SJSA1 (cell line): ENCODE measurements at places on chromosomes 2 and 18. TPM values are rescaled to one million over a fixed set of nuclear protein-coding genes. Genes with fewer than 3 reads are reported as not detected.

DNA sequence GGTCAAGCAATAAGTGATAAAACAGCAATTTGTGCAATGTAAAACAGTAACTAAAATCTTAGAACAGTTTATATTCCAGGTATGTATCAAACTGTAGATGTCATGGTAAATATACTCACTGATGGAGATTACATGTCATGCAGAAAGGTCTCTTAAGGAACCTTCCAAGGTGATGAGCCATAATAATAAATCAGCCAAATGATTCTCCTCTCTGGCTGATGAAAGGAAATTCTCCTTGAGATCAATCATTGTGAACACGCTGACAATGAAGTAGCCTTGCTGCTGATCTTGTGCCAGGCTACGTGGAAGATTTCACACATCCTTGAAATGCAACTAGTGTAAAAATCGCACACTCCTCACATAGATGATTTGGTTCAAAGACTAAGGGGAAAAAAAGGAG lies 392.5 kb upstream of the CDH7 start:
- H3K27ac ChIP-seq = no peak overlapping the region
- H3K4me3 ChIP-seq = no peak overlapping the region
- DNase-seq = no peak
- no peaks in the 10 kb centered on the region for H3K4me1 ChIP-seq

The ANKRD30BL gene
- total RNA-seq = not detected in 2 replicates

DNA sequence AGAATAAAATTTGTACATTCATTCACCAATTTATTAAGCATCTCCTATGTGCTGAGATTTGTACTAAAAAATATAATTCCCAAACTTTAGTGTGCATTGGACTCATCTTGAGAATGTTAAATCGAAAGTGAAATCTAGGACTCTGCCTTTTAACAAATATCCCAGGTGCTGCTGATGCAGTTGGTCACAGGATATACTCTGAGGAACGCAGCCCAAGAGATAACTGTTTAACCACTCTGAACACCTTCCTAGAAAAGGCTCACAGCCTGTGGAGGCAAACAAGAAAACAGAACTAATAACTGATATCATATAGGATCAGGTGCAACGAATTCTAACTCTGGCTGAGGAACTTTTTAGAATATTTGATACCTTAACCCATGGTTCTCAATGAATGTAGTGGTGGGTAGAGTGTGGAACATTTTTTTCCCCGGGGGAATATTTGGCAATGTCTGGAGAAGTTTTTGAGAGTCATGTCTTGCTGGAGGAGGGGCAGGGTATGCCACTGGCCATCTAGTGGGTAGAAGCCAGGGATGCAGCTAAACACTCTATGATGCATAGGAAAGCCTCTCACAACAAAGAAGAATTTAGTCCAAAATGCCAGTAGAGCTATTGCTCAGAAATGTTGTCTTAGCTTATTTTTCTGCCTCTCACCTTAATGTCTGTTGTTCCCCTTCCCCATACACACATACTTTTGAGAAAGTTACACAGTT lies 96.5 kb downstream of the EHBP1 start:
- H3K36me3 ChIP-seq = peaks cover 7% of the 10 kb centered on the region
- H3K27ac ChIP-seq = no peak overlapping the region
- H3K4me3 ChIP-seq = no peak overlapping the region
- DNase-seq = no peak

DNA sequence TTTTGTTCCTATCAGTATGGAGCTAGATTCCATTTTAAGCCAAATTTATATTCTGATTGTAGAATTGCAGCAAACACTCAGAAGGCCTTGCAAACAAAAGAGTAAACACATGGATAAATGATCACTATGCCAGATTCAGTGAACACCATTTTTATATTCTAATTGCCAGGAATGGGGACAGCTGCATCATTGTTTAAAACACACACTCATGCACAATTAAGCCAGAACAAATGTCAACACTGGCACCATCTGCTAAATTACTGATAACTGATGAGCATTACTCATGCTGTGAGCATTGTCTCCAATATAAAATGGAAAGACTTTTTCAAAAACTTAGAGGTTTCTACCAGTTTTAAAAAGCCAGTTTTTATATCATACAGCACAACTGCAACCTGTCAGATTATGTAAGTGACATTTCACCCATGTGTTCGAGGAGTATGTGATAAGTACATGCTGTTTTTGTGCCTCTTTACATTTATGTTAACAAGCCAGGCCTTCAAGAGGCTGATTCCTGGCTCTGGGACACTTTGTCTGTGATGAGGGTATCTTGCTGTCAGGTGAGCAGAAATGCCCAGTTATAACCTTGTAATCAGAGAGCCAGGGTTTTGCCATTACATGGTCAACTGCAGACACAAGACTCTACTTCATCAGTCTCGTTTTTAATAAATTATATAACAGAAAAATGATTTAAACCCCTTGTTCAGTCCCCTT lies 4.4 kb upstream of the ST8SIA5 start:
- peaks cover 45% of the 10 kb centered on the region for H3K27me3 ChIP-seq
- H3K36me3 ChIP-seq = no peaks in the 10 kb centered on the region
- no peak for DNase-seq
- no peak overlapping the region for H3K27ac ChIP-seq

The DCDC2C gene
- not detected in 2 replicates for total RNA-seq

DNA sequence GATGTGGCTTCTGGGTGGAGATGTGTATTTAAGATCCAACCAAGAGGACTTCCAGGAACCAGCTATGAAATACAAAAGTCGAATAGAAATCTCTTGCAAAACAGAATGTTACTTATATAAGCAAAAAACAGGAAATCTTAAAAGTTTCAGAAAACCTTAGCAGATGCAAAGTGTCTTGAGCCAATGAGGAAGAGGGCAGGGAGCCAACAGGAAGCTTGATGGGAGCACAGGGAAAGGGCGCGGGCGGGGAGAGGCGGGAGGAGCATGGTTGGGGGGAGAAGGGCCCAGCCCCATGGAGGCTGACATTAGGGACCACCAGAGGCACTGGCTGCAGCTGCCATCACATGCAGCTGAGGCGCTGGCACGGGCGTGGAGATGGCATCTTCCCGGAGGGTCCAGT lies 203.3 kb downstream of the SNTG2 start:
- no peaks in the 10 kb centered on the region for H3K27me3 ChIP-seq
- no peak overlapping the region for H3K27ac ChIP-seq
- H3K4me3 ChIP-seq = no peak overlapping the region
- no peaks in the 10 kb centered on the region for H3K4me1 ChIP-seq
- no peak for DNase-seq

DNA sequence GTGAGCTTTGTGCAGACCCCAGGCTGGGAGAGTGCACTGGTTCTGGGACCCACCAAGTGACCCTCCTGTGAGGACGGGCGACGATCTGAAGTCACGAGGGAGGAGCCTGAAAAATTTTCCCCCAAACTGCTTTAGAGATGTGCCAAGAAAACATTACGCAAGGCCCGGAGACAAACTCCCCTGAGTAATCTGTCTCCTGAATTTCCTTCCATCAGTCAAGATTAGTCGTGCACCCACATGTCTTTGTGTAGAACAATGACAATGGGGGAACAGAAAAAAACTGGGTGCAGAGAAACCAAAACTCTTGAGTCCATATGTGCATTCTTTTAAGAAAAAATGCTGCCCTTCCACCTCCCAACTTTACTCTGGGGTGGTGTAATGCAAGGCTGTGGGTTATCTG lies 12.6 kb upstream of the NCK2 start:
- H3K4me3 ChIP-seq = no peak overlapping the region
- no peak for DNase-seq
- H3K4me1 ChIP-seq = peaks cover 16% of the 10 kb centered on the region
- no peak overlapping the region for H3K27ac ChIP-seq
- H3K27me3 ChIP-seq = no peaks in the 10 kb centered on the region

The ZNF142 gene
- total RNA-seq = 6.9 and 7.2 TPM in 2 replicates

The RND3 gene
- 170 and 178 TPM in 2 replicates for total RNA-seq

The SAG gene
- not detected in 2 replicates for total RNA-seq

The MYO3B gene
- total RNA-seq = not detected in 2 replicates

DNA sequence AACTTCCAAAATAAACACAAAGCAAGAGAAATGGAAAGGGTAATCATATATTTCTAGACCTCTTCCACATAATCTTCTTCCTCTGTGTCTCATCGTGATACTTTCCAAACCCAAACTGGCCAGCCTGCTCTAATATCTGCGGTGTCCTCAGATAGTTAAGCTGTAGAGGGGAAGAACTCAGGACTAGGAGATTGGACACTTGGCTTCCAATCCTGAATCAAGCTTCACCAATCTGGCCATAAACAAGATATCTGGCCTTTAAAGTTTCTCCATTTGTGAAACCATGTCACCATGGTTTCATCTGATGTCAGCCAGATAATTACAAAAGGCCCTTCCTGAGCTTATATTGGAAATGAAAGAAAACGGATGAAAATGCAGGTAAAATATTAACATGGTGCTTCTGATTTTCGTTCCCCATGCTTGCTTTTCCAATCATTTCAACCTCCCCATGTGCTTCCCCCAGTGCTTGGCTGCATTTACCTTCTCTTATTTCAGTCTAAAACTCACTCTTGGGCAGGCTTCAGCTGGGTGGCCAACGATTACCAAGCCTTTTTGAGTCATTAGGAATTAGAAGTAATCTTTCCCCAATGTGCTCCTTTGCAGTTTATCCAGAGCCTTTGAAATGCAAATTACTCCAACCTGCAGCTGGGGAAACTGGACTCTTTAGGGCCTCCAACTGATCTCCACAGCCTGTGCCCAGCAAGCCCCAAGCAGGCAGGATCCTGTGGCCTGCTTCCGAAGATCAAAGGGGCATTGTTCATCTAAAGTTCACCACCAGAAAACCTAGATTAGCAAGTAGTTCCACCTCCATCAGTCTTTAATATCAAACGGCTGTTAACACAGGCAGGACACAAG lies 44.5 kb upstream of the MYCN start:
- no peaks in the 10 kb centered on the region for H3K4me1 ChIP-seq
- no peak overlapping the region for H3K4me3 ChIP-seq
- no peak for DNase-seq
- H3K27me3 ChIP-seq = no peaks in the 10 kb centered on the region; the same call in 1 of the 2 replicates
- H3K36me3 ChIP-seq = no peaks in the 10 kb centered on the region

GRCh38 chr2:3117650-3118216 lies 259.9 kb downstream of the EIPR1 start:
- no peaks in the 10 kb centered on the region for H3K4me1 ChIP-seq
- DNase-seq = no peak
- H3K36me3 ChIP-seq = no peaks in the 10 kb centered on the region
- no peak overlapping the region for H3K4me3 ChIP-seq
- H3K27ac ChIP-seq = no peak overlapping the region

GRCh38 chr2:227430639-227431038 lies 41.3 kb upstream of the AGFG1 start:
- H3K27me3 ChIP-seq = no peaks in the 10 kb centered on the region
- no peak for DNase-seq
- peaks cover 11% of the 10 kb centered on the region for H3K4me1 ChIP-seq
- H3K4me3 ChIP-seq = no peak overlapping the region
- H3K36me3 ChIP-seq = no peaks in the 10 kb centered on the region

The SCN7A gene
- 0.05 TPM in 1 of 2 replicates, not detected in the other for total RNA-seq

- no peak overlapping the region for H3K27ac ChIP-seq
- no peaks in the 10 kb centered on the region for H3K36me3 ChIP-seq
- H3K4me1 ChIP-seq = no peaks in the 10 kb centered on the region
- no peak overlapping the region for H3K4me3 ChIP-seq
- H3K27me3 ChIP-seq = no peaks in the 10 kb centered on the region
- no peak for DNase-seq
These were observed 131.2 kb upstream of the TTC39C start for GRCh38 chr18:23883277-23883790.

The FOXI3 gene
- total RNA-seq = not detected in 2 replicates

DNA sequence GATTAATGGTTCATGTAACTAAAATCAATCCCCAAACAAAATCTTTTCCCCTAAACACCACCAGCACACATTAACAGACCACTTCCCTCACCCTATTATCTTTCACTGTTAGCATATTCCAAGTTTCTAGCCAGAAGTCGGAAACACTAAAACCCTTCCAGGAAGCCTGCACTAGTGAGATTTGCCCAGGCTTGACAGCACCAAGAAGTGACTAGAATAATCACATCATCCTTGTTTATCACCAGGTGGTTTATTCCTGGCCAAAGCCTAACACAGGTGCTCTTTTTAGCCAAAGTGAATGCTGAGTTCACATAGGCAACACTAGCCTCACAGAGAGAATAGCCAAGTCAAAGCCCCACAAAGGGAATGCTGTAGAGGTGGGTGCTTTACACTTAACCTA lies 221.2 kb upstream of the HNRNPA3 start:
- no peaks in the 10 kb centered on the region for H3K27me3 ChIP-seq
- no peak overlapping the region for H3K27ac ChIP-seq
- H3K4me1 ChIP-seq = no peaks in the 10 kb centered on the region
- no peak overlapping the region for H3K4me3 ChIP-seq

GRCh38 chr2:45276914-45277313 lies 267.7 kb upstream of the SIX2 start:
- peak; percentile 67 for DNase-seq
- no peak overlapping the region for H3K4me3 ChIP-seq

GRCh38 chr2:70029814-70030409 lies 57.4 kb upstream of the PCBP1 start:
- H3K36me3 ChIP-seq = no peaks in the 10 kb centered on the region
- peaks cover 5% of the 10 kb centered on the region for H3K4me1 ChIP-seq
- no peaks in the 10 kb centered on the region for H3K27me3 ChIP-seq
- DNase-seq = peak; percentile 11
- H3K27ac ChIP-seq = no peak overlapping the region

DNA sequence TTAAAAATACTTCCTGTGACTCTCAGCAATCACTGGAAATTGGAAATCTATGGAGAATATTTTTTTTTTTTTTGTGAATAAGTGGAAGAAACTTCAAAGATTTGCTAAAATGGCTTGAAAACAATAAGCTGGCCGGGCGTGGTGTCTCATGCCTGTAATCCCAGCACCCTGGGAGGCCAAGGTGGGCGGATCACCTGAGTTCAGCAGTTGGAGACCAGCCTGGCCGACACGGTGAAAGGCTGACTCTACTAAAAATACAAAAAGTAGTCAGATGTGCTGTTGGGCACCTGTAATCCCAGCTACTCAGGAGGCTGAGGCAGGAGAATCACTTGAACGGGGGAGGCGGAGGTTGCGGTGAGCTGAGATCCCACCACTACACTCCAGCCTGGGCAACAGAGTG lies 155.5 kb upstream of the CAVIN2 start:
- no peaks in the 10 kb centered on the region for H3K27me3 ChIP-seq
- H3K27ac ChIP-seq = no peak overlapping the region
- H3K36me3 ChIP-seq = no peaks in the 10 kb centered on the region

DNA sequence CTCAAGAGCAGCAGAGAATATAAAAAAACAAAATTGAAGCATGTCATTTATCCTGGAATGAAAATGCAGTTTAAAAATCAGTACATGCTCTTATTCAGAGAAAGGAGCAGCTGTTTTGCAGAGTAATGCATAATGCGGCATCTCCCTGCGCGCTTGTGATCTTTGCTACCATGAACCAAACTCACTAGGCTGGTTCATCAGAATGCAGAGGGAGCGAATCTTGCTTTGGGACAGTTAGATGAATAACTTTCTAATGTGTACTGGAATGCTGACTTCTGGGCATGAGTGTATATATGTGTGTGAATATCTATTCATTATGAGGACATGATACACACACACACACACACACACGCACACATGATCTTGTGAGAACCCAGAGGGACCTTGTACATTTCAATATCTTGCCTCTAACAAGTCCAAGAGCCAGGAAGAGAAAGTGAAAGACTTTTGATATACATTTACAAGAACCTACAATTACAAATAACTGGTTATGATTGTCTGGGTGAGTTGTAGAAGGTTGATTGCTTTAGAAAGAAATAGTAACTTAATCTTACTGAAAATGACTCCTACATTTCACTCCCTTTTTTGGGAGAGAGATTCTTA lies 54.1 kb upstream of the THOC1 start:
- DNase-seq = no peak
- H3K27ac ChIP-seq = no peak overlapping the region
- peaks cover 23% of the 10 kb centered on the region for H3K4me1 ChIP-seq
- no peak overlapping the region for H3K4me3 ChIP-seq
- H3K27me3 ChIP-seq = no peaks in the 10 kb centered on the region
